ENCODE measurements at places on chromosomes 11 and 22.

DNA sequence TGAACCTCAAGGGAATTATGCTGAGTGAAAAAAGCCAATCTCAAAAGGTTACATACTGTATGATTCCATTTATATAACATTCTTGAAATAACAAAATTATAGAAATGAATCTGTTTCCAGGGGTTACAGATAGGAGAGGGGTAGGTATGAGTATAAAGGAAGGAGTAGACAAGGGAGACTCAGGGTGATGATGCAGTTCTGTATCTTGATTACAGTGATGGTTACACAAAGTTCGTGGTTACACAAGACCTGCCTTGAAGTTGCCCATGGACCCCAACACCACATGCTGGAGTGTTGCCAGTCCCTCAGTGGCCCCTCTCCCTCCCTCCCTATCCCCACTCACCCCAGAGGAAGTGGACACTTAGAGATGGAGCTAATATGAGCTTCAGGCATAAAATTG lies 20.3 kb downstream of the STK33 start:
- DNase-seq: no peak

- DNase-seq: no peak
These were observed 52.2 kb upstream of the BLID start for GRCh38 chr11:122168218-122168617.

- DNase-seq: no peak
These were observed 155.9 kb downstream of the CCDC34 start for GRCh38 chr11:27207025-27207650.

GRCh38 chr11:122154994-122155393 lies 39.0 kb upstream of the BLID start:
- DNase-seq: no peak

DNA sequence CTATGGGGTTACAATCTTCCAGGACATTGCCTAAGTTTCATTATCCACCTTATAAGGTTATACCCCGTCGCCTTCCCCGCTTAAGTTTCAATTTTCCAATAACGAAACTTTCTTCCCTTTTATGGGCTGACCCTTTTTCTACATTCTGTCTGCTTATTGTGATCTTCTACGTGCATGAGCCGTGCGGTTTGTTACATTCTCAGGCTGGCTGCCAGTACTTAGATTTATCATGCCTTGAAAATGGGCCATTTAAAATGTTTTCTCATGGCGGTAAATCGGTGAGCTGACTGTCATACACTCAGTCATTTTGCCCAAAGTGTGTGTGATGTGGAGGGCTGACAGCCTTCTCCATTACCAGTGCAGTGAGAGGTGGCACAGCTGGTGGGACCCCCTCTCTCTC lies 23.3 kb downstream of the DGCR6L start:
- DNase-seq: no peak

GRCh38 chr22:49512487-49513165 lies 315.0 kb downstream of the BRD1 start:
- no peak for DNase-seq

- DNase-seq: no peak
These were observed 8.1 kb upstream of the PLXNB2 start for GRCh38 chr22:50315289-50316113.

- DNase-seq: no peak
These were observed 36.5 kb downstream of the POU2AF3 start for GRCh38 chr11:111334532-111335502.

Data from right renal pelvis (tissue), 4 donors.